CD4-positive, alpha-beta memory T cell (primary cell): ENCODE measurements at places on chromosomes 11 and 22. TPM values are rescaled to one million over a fixed set of nuclear protein-coding genes. Genes with fewer than 3 reads are reported as not detected.

The MPZL2 gene
- 3.7 TPM for total RNA-seq

The PNPLA5 gene
- not detected for total RNA-seq

The SFI1 gene
- total RNA-seq, result 323 TPM

The DCHS1 gene
- total RNA-seq, result 6.7 TPM

The OR52E8 gene
- total RNA-seq, result not detected

- H3K27me3 ChIP-seq, result no peaks in the 10 kb centered on the region
- no peaks in the 10 kb centered on the region for H3K4me1 ChIP-seq
- no peak overlapping the region for H3K27ac ChIP-seq
- no peak for DNase-seq
- no peaks in the 10 kb centered on the region for H3K36me3 ChIP-seq
Observed at GRCh38 chr11:102194990-102195389, 84.7 kb downstream of the YAP1 start.

GRCh38 chr11:78397398-78397797, 20.2 kb downstream of the GAB2 start:
- H3K27ac ChIP-seq, result no peak overlapping the region
- no peaks in the 10 kb centered on the region for H3K27me3 ChIP-seq
- no peak for DNase-seq

- no peak overlapping the region for H3K27ac ChIP-seq
- H3K4me3 ChIP-seq, result no peak overlapping the region
- H3K27me3 ChIP-seq, result no peaks in the 10 kb centered on the region
- H3K4me1 ChIP-seq, result no peaks in the 10 kb centered on the region
- H3K36me3 ChIP-seq, result peaks cover 5% of the 10 kb centered on the region
Observed at GRCh38 chr11:121048464-121049233, 24.7 kb downstream of the TBCEL start.

DNA sequence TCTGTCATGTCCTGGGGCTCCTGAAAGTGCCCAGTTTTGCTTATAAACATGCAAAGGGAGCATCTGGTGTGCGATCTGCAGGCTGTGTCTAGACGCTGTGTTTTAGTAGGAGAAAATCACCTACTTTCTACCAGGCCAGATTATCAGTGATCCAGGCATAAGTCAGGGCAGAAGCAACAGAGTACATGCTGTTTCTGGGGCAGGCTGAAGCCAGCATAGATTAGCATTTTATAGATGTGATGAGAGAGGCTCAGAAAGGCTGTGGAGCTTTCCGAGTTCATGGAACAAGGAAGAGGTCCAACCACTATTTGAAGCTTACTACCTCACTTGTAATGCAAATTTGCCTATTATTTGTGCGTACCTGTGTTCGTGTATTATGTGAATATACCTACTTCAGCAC, 1208.4 kb upstream of the TENM4 start:
- H3K36me3 ChIP-seq, result no peaks in the 10 kb centered on the region
- no peaks in the 10 kb centered on the region for H3K4me1 ChIP-seq
- DNase-seq, result no peak
- no peak overlapping the region for H3K4me3 ChIP-seq
- no peak overlapping the region for H3K27ac ChIP-seq

GRCh38 chr11:129785383-129786111, 30.1 kb upstream of the TMEM45B start:
- H3K36me3 ChIP-seq, result no peaks in the 10 kb centered on the region
- peak; percentile 33 for DNase-seq
- peaks cover 10% of the 10 kb centered on the region for H3K4me1 ChIP-seq
- no peak overlapping the region for H3K27ac ChIP-seq

DNA sequence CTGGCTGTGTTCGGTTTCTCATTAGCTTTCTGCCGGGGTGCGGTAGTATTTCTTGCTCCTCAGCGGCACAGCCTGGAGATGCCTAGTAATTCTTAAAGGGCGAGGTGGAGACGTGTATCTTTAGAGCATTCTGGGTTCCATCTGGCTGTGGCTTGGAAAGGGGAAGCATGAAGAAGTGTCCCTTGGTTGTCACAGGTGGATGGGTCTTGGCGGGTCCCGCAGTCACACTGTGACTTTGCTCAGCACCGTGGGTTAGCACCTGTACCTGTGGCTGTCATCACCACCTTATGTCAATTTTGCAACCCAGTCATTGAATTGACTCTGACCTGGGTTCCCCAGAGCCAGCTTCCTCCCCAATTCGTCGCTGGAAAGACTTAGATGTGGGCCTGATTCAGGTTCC, 57.6 kb downstream of the MIAT start:
- no peaks in the 10 kb centered on the region for H3K4me1 ChIP-seq
- no peak overlapping the region for H3K27ac ChIP-seq
- no peaks in the 10 kb centered on the region for H3K27me3 ChIP-seq
- H3K4me3 ChIP-seq, result no peak overlapping the region

DNA sequence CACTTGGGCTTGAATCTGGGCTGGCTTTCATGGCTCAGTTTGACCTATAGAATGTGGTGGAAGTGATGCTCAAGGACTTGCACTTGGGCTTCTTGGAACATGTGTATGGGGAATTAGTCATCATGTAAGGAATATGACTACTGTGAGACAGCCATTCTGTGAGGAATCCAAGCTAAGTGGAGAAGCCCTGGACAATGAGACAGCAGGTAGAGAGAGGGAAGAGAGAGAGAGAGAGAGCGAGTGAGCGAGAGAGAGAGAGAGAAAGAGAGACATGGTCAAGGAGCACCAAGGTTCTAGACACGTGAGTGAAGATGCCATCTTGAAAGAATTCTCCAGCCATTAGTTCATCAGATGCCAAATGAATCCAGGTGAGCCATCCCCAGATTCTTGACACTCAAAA, 261.6 kb upstream of the SORL1-AS1 start:
- H3K36me3 ChIP-seq, result no peaks in the 10 kb centered on the region
- no peak for DNase-seq
- no peaks in the 10 kb centered on the region for H3K4me1 ChIP-seq
- no peak overlapping the region for H3K4me3 ChIP-seq

- DNase-seq, result no peak
- H3K27me3 ChIP-seq, result no peaks in the 10 kb centered on the region
- no peak overlapping the region for H3K4me3 ChIP-seq
- no peak overlapping the region for H3K27ac ChIP-seq
- H3K4me1 ChIP-seq, result no peaks in the 10 kb centered on the region
- H3K36me3 ChIP-seq, result no peaks in the 10 kb centered on the region
Observed at GRCh38 chr11:116513894-116514293, 258.9 kb downstream of the BUD13 start.

- no peaks in the 10 kb centered on the region for H3K27me3 ChIP-seq
- H3K36me3 ChIP-seq, result no peaks in the 10 kb centered on the region
- H3K4me3 ChIP-seq, result no peak overlapping the region
- no peaks in the 10 kb centered on the region for H3K4me1 ChIP-seq
- H3K27ac ChIP-seq, result no peak overlapping the region
- DNase-seq, result no peak
Observed at GRCh38 chr22:49623715-49624114, 204.0 kb downstream of the BRD1 start.

DNA sequence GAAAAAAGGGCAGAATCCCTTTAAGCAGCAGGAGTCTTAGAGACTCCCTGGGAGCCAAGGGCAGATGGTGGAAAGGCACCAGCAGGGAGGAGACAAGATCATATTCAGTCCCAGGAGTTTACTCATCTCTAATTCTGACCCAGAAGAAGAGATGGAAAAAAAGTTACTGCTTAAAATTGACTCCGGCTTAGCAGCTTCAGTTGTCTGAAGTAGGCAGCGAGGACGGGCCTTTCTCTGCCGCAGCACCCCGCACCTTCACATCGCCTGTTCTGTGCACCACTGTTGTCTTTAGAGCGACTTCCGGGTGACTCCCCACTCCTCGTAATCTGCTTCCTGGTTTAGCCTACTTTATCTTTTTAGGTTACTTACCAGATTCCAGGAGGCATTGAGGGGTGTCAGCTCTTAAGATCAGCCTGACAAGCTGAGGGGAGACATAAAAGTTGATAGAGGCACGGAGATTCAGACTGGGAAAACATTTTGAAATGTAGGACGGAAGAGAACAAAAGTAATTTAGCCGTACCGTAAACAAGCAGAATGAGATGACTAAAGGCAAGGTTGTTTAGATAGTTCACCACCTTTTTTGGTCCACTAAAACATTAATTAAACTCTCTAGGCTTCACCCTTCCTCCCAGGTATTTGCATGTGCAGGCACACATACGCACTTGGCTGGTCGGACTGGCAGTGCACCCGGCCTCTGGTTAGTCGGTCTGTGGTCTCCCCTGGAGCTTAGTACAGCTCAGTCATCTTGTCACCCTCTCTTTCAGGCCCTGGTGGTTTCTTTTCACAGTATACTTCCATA, 74.3 kb downstream of the CECR2 start:
- no peaks in the 10 kb centered on the region for H3K4me1 ChIP-seq
- no peak overlapping the region for H3K4me3 ChIP-seq
- H3K36me3 ChIP-seq, result no peaks in the 10 kb centered on the region
- H3K27ac ChIP-seq, result no peak overlapping the region
- DNase-seq, result no peak

GRCh38 chr22:27197618-27198017, 540.2 kb downstream of the MIAT start:
- no peak overlapping the region for H3K4me3 ChIP-seq
- H3K4me1 ChIP-seq, result no peaks in the 10 kb centered on the region
- no peaks in the 10 kb centered on the region for H3K36me3 ChIP-seq
- no peaks in the 10 kb centered on the region for H3K27me3 ChIP-seq
- H3K27ac ChIP-seq, result no peak overlapping the region

- H3K4me3 ChIP-seq, result no peak overlapping the region
- no peaks in the 10 kb centered on the region for H3K27me3 ChIP-seq
- H3K4me1 ChIP-seq, result no peaks in the 10 kb centered on the region
- no peak overlapping the region for H3K27ac ChIP-seq
- peaks cover 41% of the 10 kb centered on the region for H3K36me3 ChIP-seq
Observed at GRCh38 chr22:23828800-23829680, 9.8 kb downstream of the DERL3 start.

DNA sequence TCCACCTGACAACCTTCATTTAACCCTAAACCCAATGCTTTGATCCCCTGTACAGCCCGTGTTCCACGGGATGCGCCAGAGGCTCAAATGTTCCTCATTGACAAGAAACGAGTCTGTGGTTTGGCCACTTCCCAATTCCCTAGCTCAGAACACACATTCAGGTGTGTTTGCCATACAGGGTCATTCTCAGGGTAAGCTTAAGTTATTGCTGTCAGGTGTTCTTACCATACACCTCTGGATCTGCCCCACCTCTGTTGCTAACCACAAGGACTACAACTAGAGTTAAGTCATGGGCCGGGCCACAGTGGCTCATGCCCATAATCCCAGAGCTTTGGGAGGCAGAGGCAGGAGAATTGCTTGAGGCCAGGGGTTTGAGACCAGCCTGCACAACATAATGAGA, 45.6 kb upstream of the POLD3 start:
- H3K27me3 ChIP-seq, result no peaks in the 10 kb centered on the region
- H3K27ac ChIP-seq, result no peak overlapping the region
- no peak overlapping the region for H3K4me3 ChIP-seq
- H3K36me3 ChIP-seq, result no peaks in the 10 kb centered on the region
- no peak for DNase-seq

GRCh38 chr22:27041745-27042310, 384.4 kb downstream of the MIAT start:
- H3K4me1 ChIP-seq, result no peaks in the 10 kb centered on the region
- no peaks in the 10 kb centered on the region for H3K36me3 ChIP-seq
- no peak overlapping the region for H3K27ac ChIP-seq
- H3K4me3 ChIP-seq, result no peak overlapping the region
- H3K27me3 ChIP-seq, result no peaks in the 10 kb centered on the region

GRCh38 chr11:13062115-13062514, 53.0 kb downstream of the RASSF10 start:
- no peak overlapping the region for H3K4me3 ChIP-seq
- H3K27ac ChIP-seq, result no peak overlapping the region
- H3K27me3 ChIP-seq, result no peaks in the 10 kb centered on the region
- no peaks in the 10 kb centered on the region for H3K4me1 ChIP-seq
- H3K36me3 ChIP-seq, result no peaks in the 10 kb centered on the region

GRCh38 chr11:13105237-13105844, 96.2 kb downstream of the RASSF10 start:
- no peaks in the 10 kb centered on the region for H3K36me3 ChIP-seq
- DNase-seq, result no peak
- no peak overlapping the region for H3K4me3 ChIP-seq
- H3K27ac ChIP-seq, result no peak overlapping the region
- H3K27me3 ChIP-seq, result no peaks in the 10 kb centered on the region

DNA sequence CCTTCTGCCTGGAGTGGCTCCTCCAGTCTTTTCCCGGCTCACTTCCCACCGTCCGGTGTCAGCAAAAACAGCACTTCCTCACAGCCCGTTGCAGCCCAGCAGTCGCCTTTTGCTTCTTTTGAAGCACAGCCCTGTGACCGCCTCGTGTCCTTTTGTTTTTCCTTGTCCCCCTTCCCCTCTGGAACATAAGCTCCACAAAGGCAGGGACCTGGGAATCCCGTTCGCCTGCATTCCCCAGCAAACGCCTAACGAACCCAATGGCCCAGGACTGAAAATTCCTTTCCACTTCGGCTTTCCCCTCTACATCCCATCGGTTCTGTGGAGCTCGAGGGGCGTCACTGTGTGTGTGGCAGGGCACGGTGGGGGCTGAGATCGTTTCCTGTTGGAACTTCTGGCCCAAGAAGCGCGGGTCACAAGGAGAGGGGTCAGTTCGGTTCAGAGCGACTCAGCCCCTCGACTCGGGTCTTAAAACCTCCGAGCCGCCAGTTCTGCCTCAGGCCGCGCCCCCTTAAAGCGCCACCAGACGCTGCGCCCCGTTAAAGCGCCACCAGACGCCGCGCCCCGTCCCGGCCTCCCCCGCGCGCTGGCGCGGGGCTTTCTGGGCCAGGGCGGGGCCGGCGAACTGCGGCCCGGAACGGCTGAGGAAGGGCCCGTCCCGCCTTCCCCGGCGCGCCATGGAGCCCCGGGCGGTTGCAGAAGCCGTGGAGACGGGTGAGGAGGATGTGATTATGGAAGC, 841 bp downstream of the RIC8A start:
- no peaks in the 10 kb centered on the region for H3K27me3 ChIP-seq
- H3K27ac ChIP-seq, result peak overlapping the region; percentile 98
- DNase-seq, result peak; percentile 84
- H3K4me1 ChIP-seq, result peaks cover 45% of the 10 kb centered on the region

DNA sequence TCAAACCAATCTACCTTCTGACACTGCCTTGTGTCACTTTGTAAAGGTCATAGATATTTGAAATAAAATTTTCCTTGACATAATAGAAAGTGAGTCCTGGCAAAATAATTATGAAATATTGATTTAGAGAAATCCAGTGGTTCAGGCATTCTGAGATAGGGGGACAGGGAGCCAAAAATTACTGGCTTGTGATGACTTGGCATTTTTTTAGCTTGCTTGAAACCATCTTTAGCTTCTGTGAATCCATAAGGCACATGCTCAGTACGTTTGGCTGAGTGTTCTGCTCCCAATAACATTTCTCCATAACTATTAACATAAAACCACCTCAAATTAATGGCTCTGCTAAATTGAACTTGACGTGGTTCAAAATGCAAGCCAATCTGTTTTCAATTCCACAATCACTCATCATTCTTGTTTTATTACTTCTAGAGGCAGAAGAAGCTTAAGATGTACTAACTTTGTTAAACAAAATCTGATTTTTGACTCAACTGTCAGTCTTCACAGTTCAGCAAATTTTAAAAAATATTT, 209.0 kb downstream of the LRRC4C start:
- no peak overlapping the region for H3K27ac ChIP-seq
- no peaks in the 10 kb centered on the region for H3K36me3 ChIP-seq
- H3K4me1 ChIP-seq, result no peaks in the 10 kb centered on the region
- no peak overlapping the region for H3K4me3 ChIP-seq
- DNase-seq, result no peak

- H3K4me1 ChIP-seq, result no peaks in the 10 kb centered on the region
- H3K4me3 ChIP-seq, result no peak overlapping the region
- no peak overlapping the region for H3K27ac ChIP-seq
- no peak for DNase-seq
- H3K36me3 ChIP-seq, result no peaks in the 10 kb centered on the region
Observed at GRCh38 chr22:47775686-47776085, 1013.2 kb downstream of the TBC1D22A start.
